ENCODE measurements at places on chromosomes 1 and 21. TPM values are rescaled to one million over a fixed set of nuclear protein-coding genes. Genes with fewer than 3 reads are reported as not detected.

RSBN1 gene
- total RNA-seq: 26.4 TPM

GSTM1 gene
- not detected for total RNA-seq

RGS4 gene
- total RNA-seq: 10.5 TPM

TTC39A gene
- total RNA-seq: 48.2 TPM

UMODL1 gene
- not detected for total RNA-seq

RXFP4 gene
- not detected for total RNA-seq

LIPI gene
- total RNA-seq: 5.9 TPM

CHRNB2 gene
- not detected for total RNA-seq

ARHGEF11 gene
- total RNA-seq: 56.2 TPM

CLDN19 gene
- not detected for total RNA-seq

DMRTA2 gene
- not detected for total RNA-seq

TAS1R1 gene
- not detected for total RNA-seq

DNA sequence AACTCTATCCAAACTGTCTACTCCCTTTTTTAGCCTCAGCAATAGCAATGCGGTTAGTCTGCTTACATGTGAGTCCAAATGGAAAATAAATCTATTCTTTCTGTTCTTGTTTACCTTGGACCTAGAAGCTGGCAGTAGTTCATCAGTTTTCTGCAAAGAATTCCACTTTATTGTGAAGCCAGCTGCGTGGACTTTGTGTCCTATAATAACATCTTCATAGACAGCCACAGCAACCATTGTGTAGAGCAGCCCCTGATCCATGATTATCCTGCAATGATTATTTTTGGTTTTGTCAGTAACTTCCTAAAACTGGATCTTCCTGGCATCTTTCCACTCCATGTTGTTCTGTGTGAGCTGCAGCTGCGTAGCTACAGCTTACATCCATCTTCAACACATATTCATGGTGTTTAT lies 408.7 kb downstream of the NUF2 start:
- no peaks in the 10 kb centered on the region for H3K4me1 ChIP-seq
- no peak overlapping the region for H3K4me3 ChIP-seq

GRCh38 chr1:227886503-227886961 lies 61.2 kb downstream of the WNT9A start:
- no peak for DNase-seq
- peak overlapping the region; percentile 61 for H3K27ac ChIP-seq
- no peaks in the 10 kb centered on the region for H3K27me3 ChIP-seq
- H3K4me3 ChIP-seq: no peak overlapping the region
- H3K36me3 ChIP-seq: no peaks in the 10 kb centered on the region

DNA sequence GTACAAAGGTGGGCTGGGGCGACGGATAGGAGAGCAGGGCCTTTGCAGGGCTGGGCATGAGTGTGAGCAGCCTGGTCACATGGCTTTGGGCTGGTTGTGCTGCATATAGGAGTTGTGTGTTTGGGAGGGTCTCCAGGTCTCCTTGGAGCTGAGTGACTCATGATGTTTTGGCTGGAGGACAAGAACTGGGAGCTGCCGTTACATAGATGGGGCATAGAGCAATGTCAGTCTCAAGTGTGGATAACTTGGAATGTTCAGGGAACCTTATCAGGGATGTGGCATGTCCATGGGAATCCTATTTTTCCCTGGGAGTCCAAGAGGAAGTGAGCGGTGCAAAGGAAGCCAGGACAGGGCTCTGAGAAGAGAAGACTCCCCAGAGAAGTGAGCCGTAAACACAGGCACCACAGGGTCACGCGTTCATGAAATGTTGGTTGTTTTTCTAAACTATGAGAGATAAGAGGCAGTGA lies 136.4 kb upstream of the KCNE2 start:
- DNase-seq: no peak
- H3K36me3 ChIP-seq: no peaks in the 10 kb centered on the region
- no peaks in the 10 kb centered on the region for H3K27me3 ChIP-seq
- no peak overlapping the region for H3K27ac ChIP-seq
- no peak overlapping the region for H3K4me3 ChIP-seq

DNA sequence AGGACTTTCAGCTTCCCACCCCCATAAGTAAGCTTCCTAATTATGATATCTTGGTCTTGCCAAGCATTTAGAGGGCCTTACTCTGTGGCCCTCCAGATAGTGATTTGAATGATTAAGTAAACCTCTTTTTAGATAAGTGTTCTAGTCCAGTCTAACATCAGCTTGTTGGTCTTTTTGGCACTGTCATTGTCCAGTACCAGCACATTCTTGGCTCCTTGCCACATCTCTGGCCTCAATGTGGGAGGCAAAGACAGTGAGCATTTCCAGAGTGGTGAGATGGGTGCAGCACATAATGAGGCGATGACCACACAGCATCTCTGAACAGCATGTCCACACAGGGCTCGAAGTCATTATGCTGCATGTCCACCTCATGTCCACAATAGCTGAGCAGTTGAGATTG lies 6.1 kb downstream of the CAPZA1 start:
- no peaks in the 10 kb centered on the region for H3K27me3 ChIP-seq
- H3K4me1 ChIP-seq: peaks cover 36% of the 10 kb centered on the region
- H3K4me3 ChIP-seq: no peak overlapping the region
- DNase-seq: peak; percentile 25
- H3K27ac ChIP-seq: no peak overlapping the region

GRCh38 chr1:201381130-201381529 lies 3.6 kb upstream of the TNNT2 start:
- H3K4me3 ChIP-seq: no peak overlapping the region
- no peaks in the 10 kb centered on the region for H3K36me3 ChIP-seq
- no peaks in the 10 kb centered on the region for H3K27me3 ChIP-seq
- H3K4me1 ChIP-seq: peaks cover 28% of the 10 kb centered on the region

DNA sequence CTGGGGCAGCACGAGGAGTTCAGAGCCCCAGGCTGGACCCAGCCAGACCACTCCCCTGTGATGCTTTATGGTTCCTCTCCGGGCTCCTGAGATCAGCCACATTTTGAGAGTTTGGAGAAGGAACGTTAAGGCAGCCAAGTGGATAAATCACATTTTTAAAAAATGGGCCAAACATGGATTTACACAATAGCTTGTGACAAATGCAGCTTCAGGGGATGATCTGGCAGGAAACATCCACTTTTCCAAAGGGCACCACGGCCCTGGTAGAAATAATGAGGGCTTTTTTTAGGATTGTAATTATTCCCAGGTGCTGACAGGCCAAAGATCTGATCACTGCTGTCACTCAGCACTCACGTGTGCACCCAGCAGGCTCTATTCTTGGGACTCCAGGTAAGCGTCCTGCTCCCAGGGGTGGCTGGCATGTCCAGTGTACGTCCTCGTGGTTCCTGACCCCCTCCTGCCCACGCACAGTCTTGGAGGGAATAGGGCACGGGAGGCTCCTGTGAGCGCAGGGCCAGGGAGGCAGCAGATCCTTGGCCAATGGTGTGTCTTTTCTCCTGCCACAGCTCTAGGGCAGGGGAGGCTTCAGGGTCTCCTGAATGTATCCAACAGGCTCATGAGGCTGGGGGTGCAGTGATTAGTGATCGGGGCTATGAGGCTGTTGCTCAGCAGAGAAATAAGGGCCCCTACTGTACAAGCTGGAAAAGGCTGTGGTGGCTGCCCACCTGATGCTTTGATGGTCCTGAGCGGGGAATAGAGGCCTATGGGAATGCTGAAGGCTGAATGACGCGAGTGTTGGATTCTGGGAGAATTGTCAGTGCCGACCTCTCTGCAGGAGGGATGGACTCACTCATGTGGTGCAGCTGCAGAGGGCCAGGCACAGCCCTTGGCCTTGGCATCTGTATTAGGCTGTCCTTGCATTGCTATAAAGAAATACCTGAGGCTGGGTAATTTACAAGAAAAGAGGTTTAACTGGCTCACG lies 415.7 kb downstream of the PTPRU start:
- no peaks in the 10 kb centered on the region for H3K4me1 ChIP-seq
- H3K4me3 ChIP-seq: no peak overlapping the region
- no peak for DNase-seq

GRCh38 chr1:93708734-93709481 lies 27.3 kb upstream of the BCAR3 start:
- no peaks in the 10 kb centered on the region for H3K36me3 ChIP-seq
- peaks cover 36% of the 10 kb centered on the region for H3K4me1 ChIP-seq
- H3K27ac ChIP-seq: no peak overlapping the region
- H3K27me3 ChIP-seq: no peaks in the 10 kb centered on the region

- H3K36me3 ChIP-seq: peaks cover 9% of the 10 kb centered on the region
- no peak for DNase-seq
- no peaks in the 10 kb centered on the region for H3K27me3 ChIP-seq
- no peaks in the 10 kb centered on the region for H3K4me1 ChIP-seq
- no peak overlapping the region for H3K27ac ChIP-seq
Observed at GRCh38 chr1:58657082-58657481, 42.8 kb downstream of the MYSM1 start.

DNA sequence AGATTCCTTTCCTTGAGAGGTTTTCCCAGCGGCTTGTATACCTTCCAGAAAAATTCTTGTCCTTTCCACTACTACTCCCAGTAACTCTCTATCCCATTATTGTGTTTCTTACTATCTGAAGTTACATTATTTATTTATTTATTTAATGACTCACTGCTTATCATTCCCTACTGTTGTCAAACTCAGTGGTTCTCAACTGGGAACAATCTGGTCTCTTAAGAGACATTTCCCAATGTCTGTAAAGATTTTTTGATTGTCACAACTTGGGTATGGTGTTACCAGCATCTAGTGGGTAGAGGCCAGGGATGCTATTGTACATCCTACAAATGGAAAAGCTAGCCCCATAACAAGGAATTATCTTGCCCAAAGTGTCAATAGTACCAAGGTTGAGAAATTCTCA lies 771.5 kb upstream of the ADGRL2 start:
- no peaks in the 10 kb centered on the region for H3K36me3 ChIP-seq
- H3K4me3 ChIP-seq: no peak overlapping the region
- H3K27ac ChIP-seq: no peak overlapping the region
- no peaks in the 10 kb centered on the region for H3K4me1 ChIP-seq
- DNase-seq: no peak

GRCh38 chr1:20370698-20371097 lies 80.0 kb downstream of the VWA5B1 start:
- no peak for DNase-seq
- H3K36me3 ChIP-seq: no peaks in the 10 kb centered on the region
- H3K27me3 ChIP-seq: peaks cover 6% of the 10 kb centered on the region

- DNase-seq: no peak
- H3K27me3 ChIP-seq: no peaks in the 10 kb centered on the region
- no peak overlapping the region for H3K4me3 ChIP-seq
- no peak overlapping the region for H3K27ac ChIP-seq
- no peaks in the 10 kb centered on the region for H3K36me3 ChIP-seq
Observed at GRCh38 chr1:240980342-240980741, 368.4 kb upstream of the GREM2 start.

DNA sequence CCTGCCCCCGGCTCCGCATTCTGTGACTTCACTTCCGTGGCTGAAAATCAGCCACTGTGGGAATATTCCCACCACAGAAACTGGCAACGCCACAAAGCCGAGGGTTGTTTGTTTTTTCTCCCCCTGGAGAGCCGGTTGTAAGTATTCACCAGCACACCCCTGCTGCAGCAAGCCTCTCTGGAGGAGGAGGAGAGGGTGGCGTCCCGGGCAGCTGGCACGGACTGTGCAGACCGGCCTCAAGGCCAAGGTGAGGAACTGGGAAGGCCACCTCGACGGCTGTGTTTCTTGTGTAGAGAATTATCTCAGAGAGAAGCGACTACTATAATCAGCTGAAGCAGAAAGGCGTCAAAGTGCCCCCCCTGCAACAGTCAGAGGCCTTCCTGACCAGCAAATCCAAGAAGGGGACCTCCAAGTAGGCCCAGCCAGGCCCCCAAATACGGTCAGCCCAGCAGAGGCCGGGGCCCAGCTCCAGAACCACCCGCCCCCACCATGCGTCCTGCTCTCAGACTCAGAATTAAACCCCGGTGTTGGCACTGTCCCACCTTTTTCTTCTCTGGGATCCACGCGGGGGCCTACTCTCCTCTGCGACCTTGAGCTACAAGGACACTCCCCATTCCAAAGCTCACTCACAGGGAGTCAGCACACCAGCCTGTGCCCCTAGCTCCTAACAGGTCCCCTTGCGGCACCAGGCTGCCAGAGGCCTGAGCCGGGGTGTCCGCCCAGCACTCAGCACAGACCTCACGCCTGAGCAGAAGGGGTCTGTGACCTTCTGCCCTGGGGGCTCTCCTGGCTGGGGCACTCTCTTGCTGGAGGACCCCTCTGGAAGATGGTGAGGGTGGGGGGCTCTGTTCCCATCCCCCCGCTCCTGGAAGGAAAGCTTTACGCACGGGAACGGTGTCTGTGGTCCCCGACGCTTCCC lies 1.2 kb upstream of the SMIM1 start:
- no peak overlapping the region for H3K27ac ChIP-seq
- H3K36me3 ChIP-seq: no peaks in the 10 kb centered on the region
- DNase-seq: no peak
- no peak overlapping the region for H3K4me3 ChIP-seq
- H3K27me3 ChIP-seq: no peaks in the 10 kb centered on the region

- H3K4me3 ChIP-seq: no peak overlapping the region
- no peak overlapping the region for H3K27ac ChIP-seq
- no peak for DNase-seq
- H3K36me3 ChIP-seq: no peaks in the 10 kb centered on the region
- H3K27me3 ChIP-seq: no peaks in the 10 kb centered on the region
- H3K4me1 ChIP-seq: peaks cover 7% of the 10 kb centered on the region
Observed at GRCh38 chr21:44984792-44985440, 45.1 kb downstream of the SLX9 start.

GRCh38 chr1:178575611-178576361 lies 62.9 kb downstream of the TEX35 start:
- no peak overlapping the region for H3K27ac ChIP-seq
- no peak for DNase-seq
- no peak overlapping the region for H3K4me3 ChIP-seq
- no peaks in the 10 kb centered on the region for H3K27me3 ChIP-seq
- no peaks in the 10 kb centered on the region for H3K36me3 ChIP-seq

- H3K4me1 ChIP-seq: peaks cover 94% of the 10 kb centered on the region
- H3K4me3 ChIP-seq: no peak overlapping the region
- H3K27ac ChIP-seq: peak overlapping the region; percentile 98
- H3K27me3 ChIP-seq: no peaks in the 10 kb centered on the region
Observed at GRCh38 chr1:225815526-225816178, 5.7 kb downstream of the EPHX1 start.

DNA sequence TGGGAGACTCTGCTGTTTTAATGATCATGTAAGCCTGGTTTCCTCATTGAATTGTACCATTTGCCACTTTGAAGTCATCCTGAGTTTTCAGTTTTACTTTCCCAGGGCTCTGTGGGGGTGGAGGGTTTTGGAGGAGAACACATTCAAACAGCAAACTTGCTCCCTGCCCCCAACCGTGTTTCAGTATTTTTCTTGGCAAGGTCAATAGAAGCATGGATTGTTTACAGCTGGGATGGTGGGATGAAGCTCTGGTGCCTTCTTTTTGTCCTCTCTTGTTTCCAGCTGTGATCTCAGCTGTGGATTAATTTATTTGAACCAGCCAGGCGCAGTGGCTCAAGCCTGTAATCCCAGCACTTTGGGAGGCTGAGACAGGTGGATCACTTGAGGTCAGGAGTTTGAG lies 54.3 kb upstream of the SERBP1 start:
- no peak for DNase-seq
- peaks cover under 1% of the 10 kb centered on the region for H3K4me1 ChIP-seq
- no peak overlapping the region for H3K27ac ChIP-seq
- no peaks in the 10 kb centered on the region for H3K27me3 ChIP-seq
- no peaks in the 10 kb centered on the region for H3K36me3 ChIP-seq

- no peak overlapping the region for H3K4me3 ChIP-seq
- DNase-seq: no peak
- no peak overlapping the region for H3K27ac ChIP-seq
- H3K27me3 ChIP-seq: no peaks in the 10 kb centered on the region
- H3K36me3 ChIP-seq: no peaks in the 10 kb centered on the region
Observed at GRCh38 chr1:112399456-112399855, 3.4 kb downstream of the CTTNBP2NL start.
